Suprapubic skin (tissue), 4 donors: ENCODE measurements at places on chromosomes 7 and 10. TPM values are rescaled to one million over a fixed set of nuclear protein-coding genes. Genes with fewer than 3 reads are reported as not detected.

DNA sequence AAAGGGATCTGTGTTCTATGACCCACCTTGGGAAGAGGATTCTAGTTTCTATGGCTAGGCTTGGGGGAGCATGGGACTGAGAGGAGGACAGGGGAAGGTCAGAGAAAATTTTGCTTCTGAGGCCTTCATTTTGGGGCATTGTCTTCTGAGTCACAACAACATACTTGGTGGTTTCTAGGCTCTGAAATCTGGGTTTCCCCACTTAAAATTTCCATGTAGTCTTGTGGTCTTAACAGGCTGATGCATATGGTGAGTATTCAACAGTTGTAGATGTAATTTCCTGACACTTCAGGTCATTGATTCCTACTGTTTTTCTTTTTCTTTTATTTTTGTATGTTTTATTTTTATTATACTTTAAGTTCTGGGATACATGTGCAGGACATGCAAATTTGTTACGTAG lies 88.5 kb downstream of the ANKRD7 start:
- H3K4me1 ChIP-seq: no peaks in the 10 kb centered on the region
- no peak overlapping the region for H3K4me3 ChIP-seq
- no peaks in the 10 kb centered on the region for H3K36me3 ChIP-seq
- no peak for DNase-seq
- H3K27ac ChIP-seq: no peak overlapping the region

DNA sequence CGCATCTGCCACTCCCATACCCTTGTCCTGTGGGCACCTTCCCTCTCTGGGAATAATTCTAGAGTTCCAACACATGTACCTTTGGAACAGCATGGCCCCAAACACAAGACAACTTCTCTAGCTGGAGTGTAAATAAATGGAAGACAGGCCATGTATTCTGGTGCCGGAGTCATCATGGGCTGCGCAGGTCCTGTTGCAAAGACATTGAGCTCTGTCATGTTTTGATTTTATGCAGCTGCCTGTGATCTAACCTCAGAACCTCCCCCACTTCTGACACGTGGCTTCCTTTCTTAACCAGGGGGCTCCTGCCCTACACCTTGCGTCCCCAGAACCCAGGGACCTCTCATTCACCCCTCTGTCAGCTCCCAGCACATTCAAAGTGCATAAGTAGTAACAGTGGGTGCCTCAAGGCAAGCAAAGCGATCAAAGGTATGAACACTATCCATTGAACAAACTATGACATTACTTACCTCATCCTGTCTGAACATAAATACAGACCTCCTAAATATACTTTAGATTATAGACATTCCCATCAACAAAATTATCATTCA lies 219.9 kb downstream of the FGFR2 start:
- no peaks in the 10 kb centered on the region for H3K27me3 ChIP-seq
- no peaks in the 10 kb centered on the region for H3K4me1 ChIP-seq
- no peak overlapping the region for H3K4me3 ChIP-seq

GRCh38 chr7:39075210-39075609 lies 97.5 kb downstream of the POU6F2 start:
- no peak for DNase-seq
- H3K36me3 ChIP-seq: no peaks in the 10 kb centered on the region
- H3K4me3 ChIP-seq: no peak overlapping the region
- no peak overlapping the region for H3K27ac ChIP-seq
- no peaks in the 10 kb centered on the region for H3K4me1 ChIP-seq

- H3K27me3 ChIP-seq: no peaks in the 10 kb centered on the region
- H3K36me3 ChIP-seq: no peaks in the 10 kb centered on the region
- peaks cover 20% of the 10 kb centered on the region for H3K4me1 ChIP-seq
- H3K27ac ChIP-seq: no peak overlapping the region
- DNase-seq: no peak
These were observed 100.2 kb downstream of the COL13A1 start for GRCh38 chr10:69901628-69902505.

ABCB4 gene
- total RNA-seq: 1.9 TPM
